ENCODE measurements at places on chromosomes 11 and 22.

- no peak for DNase-seq
- no peaks in the 10 kb centered on the region for H3K27me3 ChIP-seq
- H3K4me1 ChIP-seq: peaks cover 18% of the 10 kb centered on the region
- H3K36me3 ChIP-seq: no peaks in the 10 kb centered on the region
- H3K27ac ChIP-seq: no peak overlapping the region
Measured at GRCh38 chr11:1864231-1864630, 11.3 kb downstream of the LSP1 start.

- peaks cover 17% of the 10 kb centered on the region for H3K4me1 ChIP-seq
- no peak overlapping the region for H3K4me3 ChIP-seq
- peaks cover 12% of the 10 kb centered on the region for H3K36me3 ChIP-seq
Measured at GRCh38 chr11:113862435-113862834, 12.9 kb downstream of the USP28 start.

DNA sequence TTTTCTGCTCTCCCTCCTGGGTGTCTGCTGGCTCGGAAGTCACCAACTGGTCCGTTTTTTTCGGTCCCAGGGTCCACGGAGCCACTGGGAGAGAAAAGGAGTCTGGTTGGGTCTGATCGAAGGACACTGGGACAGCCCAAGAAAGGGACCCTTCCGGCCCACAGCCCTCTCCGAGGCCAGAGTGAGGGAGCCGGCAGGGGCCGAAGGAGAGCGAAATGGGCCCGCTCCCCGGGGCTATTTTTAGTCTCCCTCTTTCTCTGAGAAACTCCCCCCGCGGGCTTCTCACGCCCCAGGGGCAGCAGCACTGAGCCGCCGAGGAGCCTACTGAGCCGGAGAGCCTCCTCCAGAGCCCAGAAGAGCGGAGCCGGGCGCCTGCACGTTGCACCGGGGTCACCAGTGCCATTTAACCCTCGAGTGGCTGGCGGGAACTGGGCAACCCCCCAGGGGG is 1.9 kb downstream of the ESAM start:
- H3K36me3 ChIP-seq: no peaks in the 10 kb centered on the region
- H3K27ac ChIP-seq: no peak overlapping the region
- peaks cover 21% of the 10 kb centered on the region for H3K4me1 ChIP-seq
- peaks cover 46% of the 10 kb centered on the region for H3K27me3 ChIP-seq
- no peak overlapping the region for H3K4me3 ChIP-seq

GRCh38 chr22:32661296-32661695 is 140.2 kb upstream of the TIMP3 start:
- H3K36me3 ChIP-seq: no peaks in the 10 kb centered on the region
- no peak for DNase-seq
- no peaks in the 10 kb centered on the region for H3K4me1 ChIP-seq
- H3K27ac ChIP-seq: no peak overlapping the region
- H3K27me3 ChIP-seq: peaks cover 10% of the 10 kb centered on the region

DNA sequence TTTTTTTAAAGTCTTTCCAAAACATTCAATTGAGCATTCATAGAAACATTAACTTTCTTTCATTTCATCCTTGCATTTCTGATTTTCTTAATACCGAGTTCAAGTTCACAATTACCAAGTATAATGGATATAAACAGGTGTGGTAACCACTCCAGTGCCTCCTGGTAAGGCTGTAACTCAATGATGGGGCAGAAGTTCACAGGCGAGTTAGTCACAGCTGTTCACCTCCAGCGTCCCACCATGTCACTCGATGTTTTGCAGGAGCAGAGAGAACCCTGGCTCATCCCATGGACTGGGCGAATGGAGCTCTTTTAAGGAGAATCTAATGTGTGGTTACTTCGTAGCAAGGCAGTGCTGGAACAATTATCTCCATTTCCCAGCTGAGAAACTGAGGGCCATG is 94.4 kb upstream of the ALX4 start:
- no peaks in the 10 kb centered on the region for H3K36me3 ChIP-seq
- H3K27ac ChIP-seq: no peak overlapping the region
- DNase-seq: no peak
- H3K4me3 ChIP-seq: no peak overlapping the region
- H3K27me3 ChIP-seq: peaks cover 5% of the 10 kb centered on the region
- no peaks in the 10 kb centered on the region for H3K4me1 ChIP-seq

DNA sequence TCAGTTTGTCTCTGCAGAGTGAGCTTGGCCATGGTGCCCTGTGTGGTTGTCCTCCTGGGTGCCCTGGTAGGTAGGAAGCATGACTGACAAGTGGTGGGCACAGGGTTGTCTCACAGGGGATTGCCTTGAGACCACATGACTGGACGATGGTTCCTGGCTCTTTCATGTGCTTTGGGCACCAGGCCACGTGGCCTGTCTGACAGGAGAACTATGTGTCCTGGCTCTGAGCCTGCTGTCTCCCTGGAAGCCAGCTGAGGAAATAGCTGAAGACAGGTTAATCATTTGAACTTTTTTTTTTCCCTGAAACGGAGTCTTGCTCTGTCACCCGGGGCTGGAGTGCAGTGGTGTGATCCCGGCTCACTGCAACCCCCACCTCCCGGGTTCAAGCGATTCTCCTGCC is 93.2 kb downstream of the LDLRAD3 start:
- H3K27ac ChIP-seq: no peak overlapping the region
- no peaks in the 10 kb centered on the region for H3K36me3 ChIP-seq
- DNase-seq: no peak
- no peaks in the 10 kb centered on the region for H3K4me1 ChIP-seq
- H3K4me3 ChIP-seq: no peak overlapping the region
- peaks cover 12% of the 10 kb centered on the region for H3K27me3 ChIP-seq
